NCI-H446 treated with DMSO at 0.1 percent for 48 hours (cell line): ENCODE measurements at places on chromosomes 1 and 21.
A peak's percentile ranks its signal among the peaks of the same experiment; 100 is the strongest.

DNA sequence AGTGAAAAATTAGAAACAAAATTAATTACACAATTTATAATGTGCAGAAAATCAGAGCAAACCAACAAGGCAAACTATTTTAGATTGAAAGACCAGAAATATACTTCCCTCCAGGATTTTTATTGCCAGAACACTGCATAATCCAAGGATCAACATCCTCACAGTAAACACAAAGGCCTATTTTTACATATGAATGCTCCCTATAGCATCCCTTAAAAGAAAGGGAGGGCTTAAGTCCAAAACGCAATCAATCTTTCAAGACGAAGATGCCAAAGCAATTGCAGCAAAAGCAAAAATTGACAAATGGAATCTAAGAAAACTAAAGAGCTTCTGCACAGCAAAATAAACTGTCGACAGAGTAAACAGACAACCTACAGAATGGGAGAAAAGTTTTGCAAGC, 18.6 kb upstream of the CHIA start:
- no peak for DNase-seq

- DNase-seq: no peak
These were observed 178.2 kb downstream of the ADGRL2 start for GRCh38 chr1:81978945-81979344.

DNA sequence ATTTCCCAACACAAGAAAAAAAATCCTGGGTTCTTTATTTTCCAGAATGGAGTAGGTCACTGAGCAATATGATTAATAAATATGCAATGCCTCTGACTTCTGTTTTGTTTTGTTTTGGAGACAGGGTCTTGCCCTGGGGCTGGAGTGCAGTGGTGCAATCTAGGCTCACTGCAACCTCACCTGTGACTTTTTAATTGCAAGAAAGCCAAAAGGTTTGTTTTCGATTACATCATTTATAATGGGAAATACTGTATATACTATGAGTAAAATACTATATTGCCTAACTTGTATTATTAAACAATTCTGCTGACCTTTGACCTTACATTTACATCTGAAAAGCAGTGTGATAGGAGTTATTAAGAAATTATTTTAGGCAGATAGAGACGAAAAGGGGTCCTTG, 11.6 kb upstream of the CD46 start:
- no peak for DNase-seq

GRCh38 chr1:8410791-8411190, 92.9 kb downstream of the SLC45A1 start:
- DNase-seq: no peak

DNA sequence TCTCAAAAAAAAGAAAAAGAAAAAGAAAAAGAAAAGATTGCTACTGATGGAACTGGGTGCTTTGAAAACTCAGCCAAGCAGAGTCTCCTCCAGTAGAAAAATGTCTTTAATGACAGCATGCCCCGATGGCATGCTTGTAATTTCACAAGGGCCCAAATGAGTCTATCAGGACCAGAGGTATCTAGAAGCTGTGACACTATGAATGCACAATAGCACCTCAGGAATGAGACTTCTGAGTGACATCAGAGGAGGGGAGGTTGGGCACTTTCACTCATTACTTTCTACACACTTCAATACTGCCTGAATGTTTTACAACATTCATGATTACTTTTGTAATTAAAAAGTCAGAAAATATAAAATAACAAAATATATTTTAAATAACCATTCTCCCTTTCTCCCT, 15.1 kb upstream of the CD58 start:
- DNase-seq: no peak

DNA sequence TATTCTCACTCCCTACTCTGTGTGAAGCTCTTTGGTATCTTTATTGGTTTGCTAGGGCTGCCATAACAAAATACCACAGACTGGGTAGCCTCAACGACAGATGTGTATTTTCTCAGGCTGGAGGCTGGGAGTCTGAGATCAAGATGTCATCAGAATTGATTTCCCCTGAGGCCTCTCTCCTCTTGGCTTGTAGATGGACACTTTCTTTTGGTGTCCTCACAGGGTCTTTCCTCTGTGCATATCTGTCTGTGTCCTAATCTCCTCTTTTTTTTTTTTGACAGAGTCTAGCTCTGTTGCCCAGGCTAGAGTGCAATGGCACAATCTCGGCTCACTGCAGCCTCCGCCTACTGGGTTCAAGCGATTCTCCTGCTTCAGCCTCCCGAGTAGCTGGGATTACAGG, 71.4 kb upstream of the KCNJ6 start:
- no peak for DNase-seq

- DNase-seq: no peak
These were observed 3.9 kb downstream of the EGLN1 start for GRCh38 chr1:231418101-231418740.

- DNase-seq: no peak
These were observed 22.7 kb downstream of the NCF2 start for GRCh38 chr1:183567584-183567983.

DNA sequence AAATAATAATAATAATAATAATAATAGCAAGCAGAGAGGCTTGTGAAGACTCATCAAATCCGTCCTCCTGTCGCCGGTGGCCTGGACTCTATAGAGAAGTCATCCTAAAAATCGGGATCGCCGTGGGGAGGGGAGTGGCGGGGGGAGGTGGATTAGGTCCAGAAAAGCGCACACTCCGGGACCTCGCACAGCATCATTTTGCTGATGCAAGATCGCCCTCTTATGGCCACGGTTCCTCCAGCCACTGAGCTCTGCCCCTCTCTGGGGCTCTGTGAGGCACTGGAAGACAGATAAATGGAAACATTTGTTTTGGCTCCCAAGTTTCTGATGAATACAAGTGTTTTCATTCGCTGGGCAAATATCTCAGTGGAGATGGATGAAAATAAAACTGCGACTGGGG, 612.0 kb downstream of the MATN1 start:
- no peak for DNase-seq

DNA sequence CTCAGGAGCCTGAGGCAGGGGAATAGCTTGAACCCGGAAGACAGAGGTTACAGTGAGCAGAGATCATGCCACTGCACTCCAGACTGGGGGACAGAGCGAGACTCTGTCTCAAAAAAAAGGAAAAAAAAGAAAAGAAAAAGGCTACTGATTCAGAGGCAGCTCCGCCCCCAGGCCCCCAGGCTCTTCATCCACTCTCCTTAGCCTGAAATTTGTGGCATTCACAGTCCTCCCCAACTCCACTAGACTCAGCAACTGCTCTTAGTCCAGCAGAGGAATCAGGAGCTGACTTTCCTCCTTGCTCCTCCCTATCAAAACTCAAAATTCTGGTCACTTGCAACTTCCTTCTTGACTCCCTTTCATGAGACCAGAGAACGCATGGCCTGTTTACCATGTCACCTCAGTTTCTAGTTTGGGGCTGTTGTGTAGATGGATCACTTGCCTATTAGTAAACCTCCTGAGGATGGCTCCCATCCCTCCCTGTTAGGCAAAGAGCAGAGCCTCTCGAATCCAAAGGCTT, 27.1 kb downstream of the PCAT6 start:
- DNase-seq: no peak

DNA sequence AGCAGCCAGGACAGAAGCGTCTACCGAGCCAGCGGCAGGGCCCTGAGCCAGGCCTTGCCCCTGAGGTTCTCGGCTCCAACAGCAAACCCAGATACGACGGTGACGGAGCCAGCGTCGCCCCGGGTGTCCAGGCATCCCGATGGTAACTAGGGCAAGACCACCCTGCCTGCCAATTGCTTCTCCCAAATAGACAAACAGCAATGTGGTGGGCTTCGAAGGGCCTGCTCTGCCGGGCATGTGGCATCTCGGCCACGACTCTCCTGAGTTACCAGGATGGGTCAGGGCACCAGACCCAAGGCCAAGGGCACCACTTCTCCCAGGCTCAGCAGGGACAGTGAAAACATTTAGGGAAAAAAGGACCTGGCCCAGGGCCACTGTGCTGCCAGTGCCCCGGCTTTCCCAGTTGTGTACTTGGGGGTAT, 3.2 kb upstream of the ACTRT2 start:
- no peak for DNase-seq

- DNase-seq: no peak
These were observed 102.3 kb upstream of the GNG12 start for GRCh38 chr1:67935560-67935959.

DNA sequence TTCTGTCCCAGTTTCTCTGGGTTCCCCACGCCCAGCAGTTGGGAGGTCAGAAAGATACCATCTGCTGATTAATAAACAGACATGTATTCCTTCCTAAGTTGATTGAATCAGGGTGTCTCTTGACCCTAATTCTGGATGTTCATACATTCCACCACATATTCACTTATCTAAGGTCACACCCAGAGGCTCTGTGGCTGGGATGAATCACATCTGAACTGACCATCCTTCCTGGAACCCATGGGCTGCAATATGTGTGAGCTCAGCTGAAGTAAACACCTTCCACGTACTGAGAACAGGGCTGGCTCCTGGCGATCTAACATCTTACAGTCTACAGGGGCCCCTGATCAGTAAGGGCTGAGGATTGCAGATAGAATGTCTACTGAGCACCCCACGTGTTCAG, 20.5 kb upstream of the TRABD2B start:
- DNase-seq: no peak

GRCh38 chr1:43312663-43313515, 12.1 kb downstream of the TIE1 start:
- no peak for DNase-seq

GRCh38 chr1:209106861-209107260, 476.7 kb upstream of the CAMK1G start:
- DNase-seq: peak; percentile 94

DNA sequence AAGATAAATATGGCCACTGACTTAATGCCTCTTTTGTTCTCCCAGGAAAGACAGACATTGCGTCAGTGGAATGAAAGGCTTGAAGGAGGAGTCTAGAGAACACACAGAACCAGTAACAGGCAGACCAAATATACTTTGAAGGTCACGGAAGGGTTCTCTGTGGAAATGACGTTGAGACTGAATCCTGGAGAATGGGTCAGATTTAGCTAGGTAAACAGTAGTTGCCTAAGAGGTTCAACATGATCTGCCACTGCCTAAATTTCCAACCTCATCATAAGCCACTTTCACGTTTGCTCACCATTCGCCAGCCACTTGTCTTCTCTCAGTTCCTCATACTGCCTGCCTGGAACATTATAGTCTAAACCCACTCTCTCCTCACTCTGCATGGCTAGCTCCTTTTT, 20.5 kb downstream of the PLA2G4A start:
- no peak for DNase-seq

GRCh38 chr1:201493757-201494617, 12.9 kb downstream of the CSRP1 start:
- no peak for DNase-seq

DNA sequence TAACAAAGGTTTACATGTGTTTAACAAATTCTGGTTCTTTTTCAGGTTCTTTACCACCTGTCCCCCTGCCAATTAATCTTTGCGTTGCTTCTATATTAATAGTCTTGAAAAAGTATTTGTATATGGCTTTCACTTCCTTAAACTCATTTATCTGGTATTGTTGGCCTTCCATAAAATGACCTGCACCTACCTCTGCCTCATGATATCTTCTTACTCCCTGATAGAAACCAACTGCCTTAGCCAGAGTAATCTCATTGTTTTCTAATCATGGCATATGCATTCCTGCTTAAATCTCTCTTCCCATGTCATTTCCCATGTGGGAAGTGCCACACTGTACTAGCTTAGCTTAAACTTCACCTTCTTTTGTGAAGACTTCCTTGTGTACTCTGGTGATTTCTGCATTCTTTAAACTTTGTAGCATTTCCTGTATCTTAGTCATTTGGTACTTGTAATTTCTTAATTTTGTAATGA, 8.7 kb downstream of the SMG7 start:
- DNase-seq: no peak

GRCh38 chr1:55826381-55827080, 611.4 kb upstream of the USP24 start:
- DNase-seq: peak; percentile 89

GRCh38 chr1:10450156-10450814, 454 bp downstream of the CORT start:
- no peak for DNase-seq

DNA sequence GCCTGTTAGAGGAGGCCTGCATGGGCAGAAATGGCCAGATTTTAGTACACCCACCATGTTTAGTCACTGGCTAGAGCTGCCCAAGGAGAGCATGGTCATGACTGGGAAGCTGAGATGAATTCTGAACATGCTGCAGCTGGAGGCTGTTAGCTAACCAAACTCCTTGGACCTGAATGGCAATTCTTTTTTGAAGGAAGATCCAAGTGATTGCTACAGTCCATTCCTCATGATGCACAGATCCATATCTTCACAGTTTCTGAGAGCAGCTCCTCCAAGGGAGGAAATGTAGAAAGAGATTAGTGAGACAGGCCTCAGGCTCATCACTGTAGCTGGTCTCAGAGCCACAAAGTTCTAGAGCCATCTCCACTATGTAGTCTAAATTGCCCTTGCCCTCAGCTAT, 11.1 kb downstream of the ZFYVE9 start:
- DNase-seq: no peak

- DNase-seq: no peak
These were observed 154.0 kb downstream of the TGFB2 start for GRCh38 chr1:218499011-218499691.

- no peak for DNase-seq
These were observed 29.5 kb downstream of the RNF11 start for GRCh38 chr1:51265618-51266017.

- DNase-seq: no peak
These were observed 60.5 kb downstream of the TAS1R2 start for GRCh38 chr1:18798946-18799345.

GRCh38 chr1:27862671-27863537, 9.4 kb upstream of the THEMIS2 start:
- no peak for DNase-seq

DNA sequence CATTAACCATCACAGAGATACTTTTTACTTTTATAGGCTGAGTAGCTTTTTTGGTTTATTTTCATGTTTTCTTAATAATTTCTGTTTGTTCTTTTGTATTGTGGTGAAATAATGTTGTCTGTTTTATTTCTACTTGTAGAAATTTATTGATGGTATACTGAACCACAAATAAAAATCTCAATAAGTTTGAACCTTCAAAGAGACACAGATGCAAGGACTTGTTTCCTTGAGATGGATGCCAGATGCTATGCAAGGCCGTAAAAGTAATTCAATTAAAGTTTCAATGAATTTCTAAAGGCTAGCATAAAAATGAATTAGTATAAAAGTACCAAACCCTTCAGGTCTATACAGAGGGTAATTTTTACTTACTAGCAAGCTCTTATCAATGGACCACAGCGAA, 873.5 kb downstream of the TTLL7 start:
- DNase-seq: no peak

DNA sequence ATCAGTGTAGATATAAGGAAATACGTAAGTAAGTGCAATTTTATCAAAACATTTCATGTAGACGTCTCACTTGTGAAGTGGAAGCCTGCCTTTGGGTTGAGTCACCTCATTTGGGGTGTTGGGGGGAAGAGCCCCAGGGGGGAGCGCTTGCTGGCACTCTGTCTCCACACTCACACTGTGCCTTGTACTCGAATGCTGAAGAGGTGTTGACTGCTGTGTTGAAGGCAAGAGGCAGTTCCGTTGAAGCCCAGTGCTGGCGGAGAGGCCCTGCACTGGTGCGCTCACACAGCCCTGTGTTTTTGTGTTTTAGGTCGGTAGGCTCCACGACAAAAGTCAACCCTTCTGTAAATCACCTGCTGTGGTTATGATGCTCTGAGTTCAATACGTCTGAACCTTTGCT, 131.9 kb upstream of the COL6A1 start:
- DNase-seq: no peak
